HEK293T (cell line): ENCODE measurements at places on chromosomes 3 and 15.

DNA sequence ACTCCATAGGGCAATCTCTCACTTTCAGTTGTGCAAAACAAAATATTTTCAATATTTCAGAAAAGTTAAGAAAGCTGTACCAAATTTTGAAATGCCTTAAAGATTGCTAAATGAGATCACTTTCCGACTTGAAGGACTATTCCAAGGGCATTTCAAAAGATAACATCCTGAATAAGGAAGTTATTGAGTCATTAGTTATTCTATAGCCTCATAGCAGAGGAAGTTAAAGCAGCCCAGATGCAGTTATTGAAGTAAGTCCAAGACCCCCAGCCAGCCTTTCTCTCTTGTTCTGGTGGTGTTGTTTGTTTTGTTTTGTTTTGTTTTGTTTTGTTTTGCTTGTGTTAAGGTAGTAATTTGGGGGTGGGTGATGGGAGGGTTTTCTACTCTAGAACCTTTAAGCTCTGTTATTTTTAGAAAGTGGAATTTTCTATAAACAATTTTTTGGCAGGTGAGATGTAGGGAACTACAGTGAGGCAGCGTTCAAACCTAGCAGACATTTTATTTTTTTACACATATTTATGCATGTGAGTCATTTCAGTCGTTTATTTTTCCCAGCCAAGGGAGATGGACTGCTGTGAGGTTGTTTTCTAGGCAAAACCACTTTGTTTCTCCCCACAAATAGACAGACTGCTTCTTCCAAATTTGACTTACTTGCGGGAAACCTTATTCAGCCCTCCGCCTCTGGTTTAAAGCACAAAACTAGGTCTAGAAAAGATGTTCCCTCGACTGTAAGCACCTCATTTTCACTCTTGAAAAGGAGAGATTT, 216.3 kb upstream of the ARPP21 start:
- no peak for DNase-seq

DNA sequence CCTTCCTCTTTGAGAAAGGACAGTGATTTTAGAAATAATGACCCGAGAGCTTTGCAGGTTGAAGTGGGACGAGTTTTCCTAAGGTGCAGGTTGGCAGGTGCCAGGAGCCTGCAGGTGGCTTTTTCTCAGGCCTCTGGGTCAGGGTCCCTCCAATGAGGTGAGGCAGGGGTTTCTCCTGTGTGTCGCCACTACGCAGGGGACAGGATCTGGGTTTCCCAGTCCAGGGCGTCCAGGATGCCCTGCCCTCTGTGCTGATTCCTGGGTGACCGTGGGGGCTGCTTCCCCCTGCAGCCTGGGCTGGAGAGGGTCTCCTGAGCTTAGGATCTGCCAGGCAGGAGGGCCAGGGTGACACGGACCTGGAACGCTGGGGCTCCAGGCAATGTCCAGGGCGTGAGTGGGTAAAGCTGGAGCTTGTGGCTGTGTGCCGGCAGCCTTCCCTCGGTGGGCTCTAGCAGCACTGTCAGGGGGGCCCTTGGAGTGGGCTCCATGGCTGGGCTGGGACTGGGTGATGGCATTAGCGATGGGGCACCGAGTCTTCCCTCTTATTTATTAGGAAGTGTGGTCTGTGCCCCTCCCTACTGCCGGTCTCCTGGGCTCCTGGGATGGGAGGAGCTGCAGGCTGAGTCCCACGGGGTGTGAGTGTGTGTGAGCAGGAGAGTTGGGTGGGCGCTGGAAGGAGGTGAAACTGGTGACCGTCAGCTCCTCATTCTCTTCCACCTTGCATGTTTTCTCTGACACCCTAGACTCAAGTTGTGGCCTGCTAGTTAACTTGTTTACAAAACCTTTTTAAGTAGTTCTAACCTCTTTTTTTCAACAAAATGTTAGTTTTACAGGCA, 1.8 kb downstream of the APBA2 start:
- no peak for DNase-seq

DNA sequence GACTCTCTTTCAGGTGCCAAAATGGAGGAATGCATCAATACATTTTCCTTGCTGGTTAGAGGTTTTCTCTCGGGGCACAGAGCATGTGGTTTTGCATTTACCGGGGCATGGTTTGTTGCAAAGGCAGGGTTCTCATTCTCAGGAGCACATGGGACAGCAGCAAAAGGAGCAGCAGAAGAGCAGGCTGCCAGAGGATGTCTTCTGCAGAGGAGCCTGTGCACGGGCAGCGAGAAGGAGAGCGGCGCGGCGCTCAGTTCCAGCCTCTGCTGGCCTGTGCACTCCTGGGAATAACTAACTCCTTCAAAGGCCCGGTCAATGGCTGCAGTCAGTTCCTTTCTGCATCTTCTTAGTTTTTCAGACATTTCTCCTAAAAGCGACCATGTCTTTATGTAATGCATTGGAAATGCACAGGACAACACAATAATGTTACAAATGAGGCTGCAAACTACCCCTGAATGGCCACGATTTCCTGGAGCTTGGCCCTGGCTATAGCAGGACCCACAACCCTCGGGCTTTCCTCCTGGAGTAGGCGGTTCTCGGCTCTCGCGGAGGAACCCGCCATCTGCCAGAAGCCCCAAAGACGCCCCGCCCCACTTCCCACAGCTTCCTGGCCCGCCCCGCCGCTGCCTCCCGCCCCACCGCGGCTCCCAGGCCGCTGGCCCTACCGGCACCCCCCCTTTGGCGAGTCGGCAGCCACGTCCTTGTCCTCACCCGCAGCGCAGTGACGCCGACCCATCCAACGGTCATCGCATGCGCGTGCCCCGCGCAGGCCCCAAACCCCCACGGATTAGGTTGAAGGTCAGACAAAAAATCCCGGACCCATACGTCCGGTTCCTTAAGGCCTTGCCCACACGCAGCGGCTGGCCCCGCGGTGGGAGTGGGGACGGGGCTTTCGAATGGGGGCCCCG, at the start of gene C3orf62:
Gene C3orf62 (minus strand): TSS at position 758 of the 908 bp plus-strand sequence. CDS start 360 bp downstream, at position 398.
- DNase-seq = no peak

DNA sequence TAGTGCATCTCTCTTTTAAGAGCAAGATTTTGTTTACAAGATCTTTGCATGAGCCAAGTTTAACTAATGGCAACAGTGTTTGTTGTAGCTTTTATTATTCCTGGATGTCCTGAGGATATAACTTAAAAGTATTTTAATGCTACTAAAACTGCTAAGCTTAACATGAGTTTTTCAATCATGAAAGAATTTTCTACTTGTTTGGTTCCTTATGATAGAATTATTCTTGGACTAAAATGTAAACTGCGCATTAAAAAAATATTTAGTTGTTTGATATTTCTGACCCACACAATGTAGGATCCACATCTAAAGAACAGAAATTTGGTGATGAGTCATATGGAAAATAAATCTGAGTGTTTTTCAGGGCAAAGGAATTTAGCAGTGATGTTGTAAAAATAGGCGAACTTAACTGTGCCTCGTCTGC, 70.8 kb downstream of the RAP2B start:
- DNase-seq = no peak

- DNase-seq = no peak
Measured at GRCh38 chr15:62912808-62913207, 129.7 kb upstream of the TPM1 start.

- DNase-seq = no peak
Measured at GRCh38 chr15:93102211-93102610, 13.2 kb upstream of the RGMA start.

DNA sequence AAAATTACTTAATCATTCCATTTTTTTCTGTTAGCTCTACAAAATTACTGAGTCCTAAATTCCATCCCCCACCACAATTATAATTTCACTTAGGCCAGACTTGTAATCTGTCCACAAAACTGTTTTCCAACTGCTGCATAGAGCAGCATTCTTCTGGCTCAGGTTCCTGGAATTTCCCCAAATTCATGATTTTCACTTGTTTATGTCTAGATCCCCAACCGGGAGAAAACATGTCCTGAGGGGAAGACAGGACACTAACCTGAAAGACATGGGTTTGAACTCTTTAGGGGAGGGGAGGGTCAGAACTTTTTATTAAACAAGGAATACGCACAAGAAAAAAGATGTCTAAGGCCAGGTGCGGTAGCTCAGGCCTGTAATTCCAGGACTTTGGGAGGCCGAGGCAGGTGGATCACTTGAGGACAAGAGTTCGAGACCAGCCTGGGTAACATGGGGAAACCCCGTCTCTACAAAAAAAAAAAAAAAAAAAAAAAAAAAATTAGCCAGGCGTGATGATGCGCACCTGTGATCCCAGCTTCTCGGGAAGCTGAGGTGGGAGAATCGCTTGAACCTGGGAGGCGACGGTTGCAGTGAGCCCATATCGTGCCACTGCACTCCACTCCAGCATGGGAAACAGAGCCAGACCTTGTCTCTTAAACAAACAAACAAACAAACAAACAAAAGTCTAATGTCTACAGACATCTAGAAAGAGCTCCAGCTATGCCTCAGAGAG, 1.5 kb downstream of the ETFA start:
- DNase-seq = no peak

GRCh38 chr3:143167969-143168854, 48.6 kb downstream of the CHST2 start:
- no peak for DNase-seq

- no peak for DNase-seq
Measured at GRCh38 chr15:56523521-56523920, 58.6 kb upstream of the MNS1 start.

DNA sequence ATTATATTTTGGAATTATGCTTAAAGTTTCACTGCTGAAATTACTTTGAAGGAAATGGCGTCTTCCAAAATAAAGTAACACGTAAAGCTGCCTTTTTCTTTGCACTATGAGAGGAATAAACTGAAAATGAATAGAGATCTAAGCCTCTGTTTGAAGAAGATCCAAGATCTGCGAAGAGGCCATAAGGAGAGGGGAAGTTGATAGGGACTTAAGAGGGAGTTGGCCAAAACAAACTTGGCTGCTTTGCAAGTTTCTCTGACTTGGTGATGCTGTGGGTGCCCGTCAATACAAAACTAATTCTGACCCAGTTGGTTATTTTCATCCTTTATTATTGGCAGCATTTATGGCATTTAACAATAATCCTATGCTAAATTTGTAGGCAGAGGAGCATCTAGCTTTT, 190.2 kb upstream of the GBE1 start:
- no peak for DNase-seq

GRCh38 chr3:76826861-76827260, 213.0 kb upstream of the ROBO2 start:
- DNase-seq = no peak

DNA sequence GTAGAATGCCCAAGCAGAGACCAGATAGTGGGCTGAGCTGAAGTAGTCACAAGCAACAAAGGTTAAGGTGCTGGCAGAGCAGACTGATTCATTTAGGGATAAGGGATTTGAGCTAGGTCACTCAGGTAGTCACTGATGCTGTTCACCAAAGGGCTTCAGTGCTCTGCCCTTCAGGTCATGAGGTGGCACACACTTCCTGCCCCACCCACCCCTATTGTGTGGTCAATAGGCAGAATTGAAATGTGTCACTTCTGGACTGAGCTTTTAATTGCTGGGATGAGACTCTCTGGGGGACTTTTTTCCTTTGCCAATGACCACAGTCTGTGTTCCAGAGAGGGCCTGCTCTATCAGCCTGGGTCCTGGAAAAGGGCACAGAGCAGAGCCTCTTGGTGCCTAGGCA, 2.9 kb upstream of the DIS3L start:
- DNase-seq = no peak

- no peak for DNase-seq
Measured at GRCh38 chr3:172877011-172877410, 126.5 kb downstream of the ECT2 start.

DNA sequence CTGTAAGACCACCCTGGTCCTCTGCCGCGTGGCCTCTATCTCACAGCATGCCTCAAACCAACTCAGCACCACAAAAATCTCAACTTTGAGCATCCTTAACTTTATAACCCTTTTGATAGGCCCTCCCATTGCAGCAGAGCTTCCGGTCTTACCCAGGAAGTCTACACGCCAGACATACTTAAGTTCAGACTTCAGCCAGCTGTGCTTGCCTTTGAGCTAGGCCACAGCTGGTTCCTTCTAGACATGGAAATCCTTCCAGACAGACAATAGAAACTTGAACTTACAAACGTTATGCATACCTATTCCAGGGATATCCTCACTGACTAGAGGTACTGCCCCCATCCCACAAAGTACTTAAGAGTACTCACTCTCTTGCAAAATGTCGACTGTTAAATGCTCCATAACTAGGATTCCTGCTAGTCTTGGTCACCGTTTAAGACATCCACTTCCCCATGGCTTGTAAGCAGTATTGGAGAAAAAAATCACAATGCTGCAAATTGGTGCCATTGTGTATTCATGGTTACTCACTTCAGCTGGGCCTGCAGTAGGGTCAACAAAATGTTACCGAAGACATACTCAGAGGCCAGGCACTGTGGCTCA, 183.5 kb downstream of the TBL1XR1 start:
- DNase-seq = no peak

- DNase-seq = no peak
Measured at GRCh38 chr3:140950144-140950543, 8.5 kb downstream of the SLC25A36 start.

- no peak for DNase-seq
Measured at GRCh38 chr3:187946981-187947380, 201.7 kb upstream of the BCL6 start.

- no peak for DNase-seq
Measured at GRCh38 chr3:119551598-119551997, 7.8 kb downstream of the CD80 start.

GRCh38 chr15:83092309-83092976, 15.0 kb upstream of the TM6SF1 start:
- no peak for DNase-seq

GRCh38 chr3:30760040-30760695, 134.3 kb downstream of the GADL1 start:
- no peak for DNase-seq

DNA sequence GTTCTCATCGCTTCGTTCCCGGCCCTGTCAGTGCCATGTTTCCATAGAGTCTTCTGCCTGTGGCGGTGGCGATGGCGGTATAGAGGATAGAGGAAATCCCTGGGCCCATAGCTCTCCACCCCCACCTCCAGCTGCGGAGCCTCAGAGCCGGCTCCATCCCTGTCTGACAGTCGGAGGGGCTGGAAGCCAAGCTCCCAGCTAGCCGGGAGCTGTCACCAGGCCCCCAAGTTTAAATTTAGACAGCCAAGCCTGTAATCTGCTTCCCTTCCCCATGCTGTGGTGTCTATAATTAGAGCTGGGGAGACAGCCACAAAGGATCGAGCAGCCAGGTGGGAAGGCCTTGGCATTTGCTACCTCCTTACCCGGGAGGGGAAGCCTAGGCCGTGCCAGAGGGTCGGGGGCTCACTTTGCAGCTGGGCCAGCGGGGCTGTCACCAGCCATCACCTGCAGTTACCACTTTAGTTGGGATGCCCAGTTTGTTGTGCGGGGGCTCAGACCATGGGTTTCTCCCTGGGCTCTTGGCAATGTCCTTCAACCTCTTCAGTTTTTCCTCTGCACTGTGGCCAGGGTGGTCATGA, 56.3 kb upstream of the SEC13 start:
- no peak for DNase-seq

GRCh38 chr3:122770521-122771202, 23.0 kb downstream of the HSPBAP1 start:
- no peak for DNase-seq

DNA sequence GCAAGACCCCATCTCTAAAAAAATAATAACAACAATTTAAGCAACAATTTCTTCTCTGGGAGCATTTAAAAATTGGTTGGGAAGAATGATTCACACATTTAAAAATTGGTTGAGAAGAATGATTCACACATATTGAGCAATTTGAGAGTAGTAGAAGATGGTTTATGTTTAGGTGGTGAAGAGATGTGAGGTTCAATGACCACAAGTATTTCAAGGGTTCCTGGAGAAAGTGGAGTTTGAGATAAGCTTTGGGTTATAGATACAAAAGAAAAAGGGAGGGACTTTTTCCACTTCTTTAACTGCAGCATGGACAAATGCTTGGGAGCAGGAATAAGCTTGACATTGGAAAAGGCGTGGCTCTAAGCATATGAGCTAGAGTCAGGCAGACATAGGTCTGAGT, 145.7 kb upstream of the NPHP3 start:
- no peak for DNase-seq
